ENCODE measurements at places on chromosomes 4 and X.

DNA sequence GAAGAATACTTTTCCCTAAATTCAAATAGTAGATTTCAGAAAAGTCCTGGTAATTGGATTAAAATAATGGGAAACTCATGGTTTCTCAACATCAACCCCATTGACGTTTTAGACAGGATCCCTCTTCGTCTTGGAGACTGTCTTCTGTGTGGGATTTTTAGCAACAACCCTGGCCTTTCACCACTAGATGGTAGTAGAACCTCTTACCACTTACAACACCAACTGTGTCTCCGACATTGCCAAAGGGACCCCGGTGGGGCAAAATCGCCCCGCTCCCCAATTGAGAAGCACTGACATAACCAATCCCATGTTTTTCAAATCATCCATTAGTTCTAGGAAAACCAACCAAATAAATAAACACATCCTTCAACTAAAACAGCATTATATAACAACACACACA lies 16.9 kb upstream of the ANOS1 start:
- peak; percentile 20 for DNase-seq

DNA sequence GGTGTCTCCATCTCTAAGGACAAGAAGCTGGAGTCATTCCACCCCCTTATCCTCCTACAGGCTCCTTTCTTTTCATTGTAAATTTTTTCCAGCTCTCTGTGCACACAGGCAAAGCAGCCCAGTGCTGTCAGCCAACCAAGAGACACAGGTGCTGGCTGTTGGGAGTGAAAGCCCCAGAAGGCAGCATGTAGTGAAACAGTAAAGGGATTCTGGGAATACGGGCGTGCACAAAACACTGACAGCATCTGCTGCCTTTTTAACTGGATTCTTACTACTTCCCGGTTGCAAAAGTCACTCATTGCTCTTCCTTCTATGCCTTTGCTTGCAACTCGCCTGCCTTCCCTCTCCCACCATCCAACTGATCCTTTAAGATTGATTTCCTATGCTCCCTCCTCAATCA lies 208.6 kb upstream of the PRPS2 start:
- DNase-seq = no peak

DNA sequence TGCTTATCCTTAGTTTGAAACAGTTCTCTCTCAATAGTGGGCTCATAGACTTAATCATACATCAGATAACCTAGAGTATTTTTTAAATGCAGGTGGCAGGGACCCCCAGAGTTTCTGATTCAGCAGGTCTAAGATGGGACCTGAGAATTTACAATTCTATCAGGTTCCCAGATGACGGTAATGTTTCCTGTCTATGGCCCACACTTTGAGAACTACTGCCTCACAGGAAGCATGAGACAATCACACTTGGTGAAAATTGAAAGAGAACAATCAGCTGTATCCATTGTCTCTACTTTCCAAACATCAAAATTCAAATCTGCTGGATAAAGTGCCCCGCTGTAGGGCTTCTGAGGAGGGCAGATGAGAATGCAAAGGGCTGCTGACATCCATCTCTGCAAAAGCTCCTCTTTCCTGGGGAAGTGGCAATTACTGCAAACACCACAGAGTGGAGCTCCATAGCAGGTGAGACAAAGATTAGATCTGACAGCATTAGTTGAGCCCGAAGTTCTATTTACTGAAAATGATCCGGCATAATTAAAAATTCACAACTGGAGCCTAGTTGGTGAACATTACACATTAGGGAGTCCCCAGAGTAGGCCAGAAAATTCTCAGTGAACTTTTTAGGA lies 187.8 kb upstream of the MBNL3 start:
- no peak for DNase-seq

GRCh38 chrX:133412665-133413064 lies 2.6 kb downstream of the GPC4 start:
- DNase-seq = no peak

GRCh38 chr4:114558446-114559020 lies 40.1 kb upstream of the UGT8 start:
- DNase-seq = no peak

GRCh38 chrX:14832586-14832985 lies 40.3 kb downstream of the FANCB start:
- DNase-seq = no peak

GRCh38 chr4:182874304-182874751 lies 42.9 kb downstream of the DCTD start:
- DNase-seq = no peak

GRCh38 chrX:121260596-121261240 lies 213.3 kb downstream of the GLUD2 start:
- no peak for DNase-seq

GRCh38 chr4:187414716-187415115 lies 580.9 kb upstream of the ZFP42 start:
- DNase-seq = no peak

DNA sequence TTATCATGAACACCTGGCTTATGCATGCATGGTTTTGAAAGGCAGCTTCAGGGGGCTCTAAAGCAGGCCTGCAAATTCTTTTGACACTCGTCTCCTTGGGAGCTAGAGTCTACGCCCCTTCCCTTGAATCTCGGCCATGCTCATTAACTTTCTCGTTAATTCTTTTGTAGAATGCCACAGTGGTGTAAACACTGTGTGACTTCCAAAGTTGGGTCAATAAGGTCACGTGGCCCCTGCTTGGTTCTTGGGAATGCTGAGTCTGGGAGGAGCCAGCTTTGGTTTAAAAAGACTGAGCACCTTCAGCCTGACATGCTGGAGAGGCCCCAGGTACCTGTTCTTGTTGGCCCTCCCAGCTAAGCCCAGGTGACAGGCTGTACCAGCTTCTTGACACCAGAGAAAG lies 228.4 kb downstream of the DHRSX start:
- DNase-seq = no peak

- DNase-seq = no peak
Measured at GRCh38 chr4:169060391-169061091, 50.5 kb upstream of the CBR4 start.

- DNase-seq = no peak
Measured at GRCh38 chr4:174056959-174057358, 226.5 kb downstream of the FBXO8 start.

DNA sequence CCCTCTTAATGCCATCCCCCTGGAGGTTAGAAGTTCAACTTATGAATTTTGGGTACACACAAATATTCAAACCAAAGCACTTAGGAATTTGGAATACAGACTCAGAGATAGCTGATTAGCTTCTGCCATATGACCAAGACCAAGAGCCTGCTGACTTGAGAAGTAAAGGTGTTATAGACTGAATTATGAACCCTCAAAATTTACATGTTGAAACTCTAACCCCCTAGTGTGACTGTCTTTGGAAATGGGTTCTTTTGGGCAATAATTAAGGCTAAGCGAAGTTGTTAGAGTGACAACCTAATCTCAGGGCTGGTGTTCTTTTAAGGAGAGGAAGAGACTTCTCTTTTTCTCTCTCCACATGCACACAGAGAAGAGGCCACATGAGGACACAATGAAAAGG lies 151.2 kb downstream of the COX18 start:
- no peak for DNase-seq

DNA sequence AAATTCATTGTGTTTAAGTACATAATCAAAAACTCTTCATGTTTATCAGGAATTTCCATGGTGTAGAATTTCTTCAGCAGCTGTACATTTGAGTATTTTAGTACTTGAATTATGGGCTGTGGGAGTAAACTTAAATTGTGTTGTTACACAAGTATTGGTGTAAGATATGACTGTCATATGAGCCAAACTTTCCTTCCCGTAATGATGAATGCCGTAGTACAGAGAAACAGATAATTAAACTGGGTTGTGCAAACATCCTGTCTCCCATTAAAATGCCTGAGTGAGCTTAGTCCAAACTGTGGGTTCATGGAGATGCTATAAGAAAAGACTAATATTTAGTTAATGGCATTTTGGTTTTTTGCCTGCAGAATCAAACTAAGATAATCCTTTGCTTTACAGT lies 159.2 kb downstream of the SLC4A4 start:
- no peak for DNase-seq

All from iPS DF 19.7 (cell line).